ENCODE measurements at places on chromosomes 2 and 18. TPM values are rescaled to one million over a fixed set of nuclear protein-coding genes. Genes with fewer than 3 reads are reported as not detected.

- no peak for DNase-seq
Measured at GRCh38 chr2:15760232-15760910, 168.7 kb downstream of the DDX1 start.

Gene CYTIP
- 2.3 TPM for polyA plus RNA-seq

DNA sequence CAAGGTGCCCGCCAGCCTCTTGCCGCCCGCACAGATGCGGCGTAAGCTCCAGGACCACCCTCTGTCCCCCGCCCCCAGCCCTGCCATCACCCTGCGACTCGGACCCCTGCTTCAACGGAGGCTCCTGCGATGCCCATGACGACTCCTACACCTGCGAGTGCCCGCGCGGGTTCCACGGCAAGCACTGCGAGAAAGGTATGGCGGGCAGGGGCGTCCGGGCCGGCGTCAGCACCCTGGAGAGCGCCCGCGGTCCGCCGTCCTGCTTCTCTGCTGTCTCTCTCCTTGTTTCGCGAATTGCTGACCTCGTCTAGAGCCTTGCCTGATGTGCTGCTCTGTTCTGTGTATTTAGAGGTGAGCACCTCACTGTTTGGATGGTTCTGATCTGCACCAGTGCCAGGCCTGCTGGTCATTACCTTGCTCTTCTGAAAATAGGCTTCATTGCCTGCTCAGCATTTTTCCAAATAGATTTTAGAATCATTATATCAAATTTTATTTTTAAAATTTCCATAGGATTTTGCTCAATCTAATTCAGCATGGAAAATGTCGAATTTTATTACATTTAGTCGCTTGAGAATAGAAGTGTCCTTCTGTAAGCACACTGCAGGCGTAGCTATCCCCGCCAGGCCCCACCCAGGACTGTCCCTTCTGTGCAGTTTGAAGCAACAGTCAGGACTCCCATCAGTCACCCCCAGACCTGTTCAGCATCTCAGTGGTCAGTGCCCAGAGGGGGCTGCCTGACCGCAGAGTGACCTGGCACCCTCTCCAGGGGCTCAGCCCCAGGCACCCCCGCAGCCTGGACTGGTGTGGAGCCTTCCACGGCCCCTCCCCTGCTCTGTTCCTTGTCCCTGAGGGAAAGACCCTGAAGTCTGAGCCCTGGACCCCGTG is 51.6 kb downstream of the SNED1 start:
- no peak for DNase-seq

DNA sequence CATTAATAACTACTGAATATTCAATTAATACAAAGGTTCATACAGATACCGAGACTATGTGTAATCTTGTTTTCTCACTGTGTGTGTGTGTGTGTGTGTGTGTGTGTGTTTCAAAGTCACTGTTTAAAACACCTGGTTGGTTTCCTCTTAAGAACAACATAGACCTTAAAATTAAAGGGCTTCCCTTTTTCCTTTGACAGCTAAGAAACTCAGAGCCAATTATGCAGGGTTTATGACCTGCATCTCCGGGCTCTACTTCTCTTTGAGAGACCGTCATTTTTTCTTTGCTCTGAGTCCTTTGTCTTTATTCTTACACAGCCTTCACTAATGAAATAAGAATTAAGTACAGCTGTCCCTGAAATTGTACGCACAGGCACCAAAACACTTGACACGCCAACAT is 145.6 kb downstream of the HDAC4 start:
- DNase-seq, result no peak

DNA sequence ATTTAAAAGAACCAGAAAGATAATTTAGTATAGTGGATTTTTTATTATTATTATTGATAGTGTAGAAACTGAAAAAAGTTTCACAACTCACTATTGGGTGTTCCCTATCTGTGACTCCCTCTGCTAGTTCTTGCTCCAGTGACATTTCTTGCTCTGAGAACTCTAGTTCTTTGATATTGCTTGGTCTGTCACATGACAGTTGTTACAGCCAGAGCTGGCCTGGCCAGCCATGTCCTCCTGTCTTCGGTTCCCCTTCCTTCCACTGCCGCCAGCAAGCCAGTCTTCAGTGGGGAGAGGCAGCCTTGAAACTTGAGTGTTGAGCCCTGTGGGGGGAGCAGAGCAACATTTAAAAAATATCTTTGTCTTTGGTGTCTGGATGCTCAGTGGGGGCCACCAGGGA is 7.6 kb upstream of the THOC1 start:
- DNase-seq, result no peak

DNA sequence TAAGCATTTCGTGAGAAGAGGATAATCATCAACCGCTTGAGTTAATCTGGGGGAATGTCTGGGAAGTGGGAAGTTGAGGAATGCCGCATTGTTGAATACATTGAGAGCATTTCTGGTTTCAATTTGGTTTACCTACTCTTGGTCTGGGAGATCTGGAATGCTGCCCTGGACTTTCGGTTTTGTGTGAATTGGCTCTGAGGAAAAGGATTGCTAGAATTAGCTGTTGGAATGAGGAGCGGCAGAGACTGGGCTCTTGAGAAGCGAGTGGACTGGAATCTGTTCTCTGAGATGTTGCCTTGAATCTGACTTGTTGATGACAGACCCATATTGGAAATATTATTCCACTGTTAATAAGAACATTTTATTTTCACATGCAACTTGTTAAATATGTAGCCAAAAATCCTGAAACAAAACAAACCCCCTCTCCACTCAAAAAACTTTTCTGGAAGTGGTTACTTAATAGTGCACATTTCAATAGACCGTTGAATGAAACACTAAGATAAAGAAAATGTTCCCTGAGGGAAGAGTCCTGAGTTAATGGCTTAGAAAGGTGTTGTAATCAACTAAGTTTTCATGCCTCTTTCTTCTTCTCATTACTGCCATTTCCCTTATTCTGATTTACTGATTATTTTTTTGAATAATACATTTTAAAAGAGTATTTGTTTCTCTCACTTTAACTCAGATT is 50.8 kb downstream of the PTPRM start:
- DNase-seq, result no peak

DNA sequence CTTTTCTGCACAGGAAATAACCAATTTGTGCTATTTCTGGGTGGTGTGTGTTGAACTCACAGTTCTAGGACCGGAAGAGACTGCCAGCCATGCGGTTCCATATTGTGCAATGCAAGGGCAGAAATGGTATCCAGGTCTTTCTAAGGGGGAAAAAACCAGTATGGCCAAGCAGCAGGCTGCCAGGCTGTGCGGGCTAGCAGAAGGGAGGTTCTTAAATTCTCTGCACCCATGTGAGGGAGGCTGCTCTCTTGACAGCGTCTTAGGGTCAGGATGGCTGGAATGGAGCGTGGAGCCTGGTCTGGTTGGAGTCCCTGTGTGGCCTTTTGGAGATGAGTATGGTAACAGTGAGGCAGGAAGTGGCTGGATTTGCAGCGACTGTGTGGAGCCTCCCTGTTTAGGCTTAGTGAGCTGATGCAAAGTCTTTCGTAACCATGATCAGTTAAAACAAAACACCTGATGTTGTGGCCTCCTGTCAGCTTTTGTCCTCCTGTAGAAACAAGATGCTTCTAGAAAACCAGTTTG is 52.6 kb downstream of the NCK2 start:
- DNase-seq, result no peak

Gene UGT1A9
- 3.0 TPM for polyA plus RNA-seq

Gene ETAA1
- 24.5 TPM for polyA plus RNA-seq

DNA sequence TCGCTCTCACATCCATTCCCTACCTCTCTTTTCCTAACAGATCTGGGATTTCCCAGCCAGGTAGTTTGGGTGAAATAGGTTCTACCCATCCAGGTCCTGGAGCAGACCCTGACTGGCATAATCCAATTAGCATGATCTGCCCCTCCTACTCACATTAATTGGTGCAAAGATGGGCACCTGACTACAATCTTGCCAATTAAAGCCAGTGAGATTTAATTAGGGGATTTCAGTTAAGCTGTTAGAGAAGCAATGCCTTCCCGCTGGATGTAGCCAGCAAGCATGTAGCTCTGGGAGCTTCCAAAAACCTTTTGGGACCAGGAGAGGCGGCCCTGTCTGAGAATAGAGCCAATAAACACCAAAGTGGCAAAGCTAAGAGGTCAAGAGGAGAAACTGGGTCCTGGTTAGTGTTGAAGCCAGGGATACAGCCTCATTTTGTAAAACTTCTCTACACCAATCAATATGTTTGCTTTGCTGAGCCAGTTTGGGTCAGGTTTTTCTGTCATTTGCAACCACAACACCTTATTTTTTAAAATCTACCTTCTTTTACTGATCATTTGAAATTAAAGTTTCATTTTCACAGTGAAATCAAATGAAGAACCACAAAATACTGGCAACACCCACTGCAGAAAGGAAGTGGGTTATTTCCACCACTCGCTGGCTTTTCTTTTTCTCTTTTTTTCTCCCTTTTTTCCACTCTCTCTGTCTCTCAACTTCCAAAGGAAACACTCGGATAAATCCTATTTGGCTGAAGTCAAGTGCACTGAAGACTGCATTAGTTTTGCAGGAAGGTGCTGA is 3.2 kb upstream of the TTC39C start:
- no peak for DNase-seq

Gene ARPC2
- 268 TPM for polyA plus RNA-seq

DNA sequence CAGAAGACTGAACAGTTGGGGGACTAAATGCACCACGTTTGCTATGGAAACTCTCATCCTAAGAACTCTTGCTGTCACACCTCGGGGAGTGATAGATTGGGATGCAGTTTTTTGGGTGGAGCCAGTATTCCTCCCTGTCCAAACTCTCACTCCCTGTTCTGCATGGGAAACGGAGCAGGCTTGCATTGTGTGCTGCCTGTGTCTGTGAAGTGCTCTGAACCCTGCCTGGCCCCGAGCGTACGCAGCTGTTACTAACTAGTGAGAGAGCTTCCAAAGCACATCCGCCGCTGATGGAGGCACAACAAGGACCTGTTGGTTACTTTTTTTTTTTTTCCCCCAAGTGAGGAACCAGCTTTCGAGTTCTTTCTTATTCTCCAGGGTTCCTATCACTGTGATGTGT is 195.5 kb downstream of the ANAPC1 start:
- no peak for DNase-seq

Gene TIA1
- 561 TPM for polyA plus RNA-seq

DNA sequence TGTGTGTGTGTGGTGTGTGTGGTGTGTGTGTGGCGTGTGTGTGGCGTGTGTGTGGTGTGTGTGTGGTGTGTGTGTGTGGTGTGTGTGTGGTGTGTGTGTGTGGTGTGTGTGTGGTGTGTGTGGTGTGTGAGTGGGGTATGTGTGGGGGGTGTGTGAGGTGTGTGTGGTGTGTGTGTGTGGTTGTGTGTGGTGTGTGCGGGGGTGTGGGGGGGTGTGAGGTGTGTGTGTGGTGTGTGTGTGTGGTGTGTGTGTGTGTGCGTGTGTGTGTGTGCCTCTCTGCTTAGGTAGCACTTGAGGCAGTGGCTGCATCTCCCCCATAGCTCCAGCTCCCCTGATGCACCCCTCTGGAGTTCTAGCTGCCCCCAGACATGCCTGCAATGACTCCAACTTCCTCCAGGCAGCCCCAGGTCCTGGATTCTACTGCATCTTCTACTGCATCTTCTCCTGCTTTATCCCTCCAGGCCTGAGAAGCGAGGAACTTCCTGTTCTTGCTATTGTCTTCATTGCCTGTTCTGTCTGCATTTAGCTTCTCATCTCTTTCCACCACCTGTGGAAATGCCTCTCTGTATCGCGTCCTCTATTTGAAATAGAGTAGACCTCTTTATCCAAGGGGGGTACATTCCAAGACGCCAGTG is 22.2 kb upstream of the MLPH start:
- DNase-seq, result no peak

Gene ZAP70
- polyA plus RNA-seq, result 2.1 TPM

Gene TACR1
- 1.2 TPM for polyA plus RNA-seq

- no peak for DNase-seq
Measured at GRCh38 chr2:28904295-28904694, 9.8 kb downstream of the WDR43 start.

GRCh38 chr18:45157576-45157975 is 457.7 kb upstream of the SLC14A2 start:
- DNase-seq, result no peak

- DNase-seq, result no peak
Measured at GRCh38 chr2:219247678-219248642, 2.7 kb downstream of the STK16 start.

DNA sequence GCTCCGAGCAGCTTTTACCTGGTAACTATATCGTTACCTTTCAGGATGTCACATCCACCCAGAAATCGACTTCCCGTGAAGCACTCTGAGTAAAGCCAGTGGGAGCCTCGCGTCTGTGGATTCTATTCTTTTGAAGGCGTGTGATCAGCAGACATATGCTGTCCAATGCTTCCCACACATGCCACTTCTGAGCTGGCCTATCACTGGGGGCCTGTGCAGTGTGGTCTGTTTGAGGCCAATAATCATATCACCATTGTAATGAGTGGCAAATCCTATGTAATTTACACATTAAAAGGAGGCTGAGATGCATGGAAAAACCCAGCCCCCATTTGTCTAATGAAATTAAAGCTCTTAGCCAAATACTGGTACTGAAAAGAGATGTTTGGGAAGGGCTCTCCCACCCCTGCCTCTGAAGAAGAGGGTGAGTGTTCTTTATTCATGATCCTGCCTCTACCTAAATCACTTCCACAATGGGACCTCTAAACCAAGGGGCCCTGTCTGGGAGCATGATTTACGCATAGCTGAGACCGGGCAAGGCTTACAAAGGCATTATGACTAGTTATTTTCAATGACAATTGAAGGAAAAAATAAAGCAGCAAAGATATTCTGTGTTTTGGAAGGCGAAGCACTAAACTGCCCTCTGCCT is 686.8 kb downstream of the ZEB2 start:
- DNase-seq, result no peak

- DNase-seq, result no peak
Measured at GRCh38 chr18:32337821-32338220, 132.9 kb downstream of the GAREM1 start.

Gene C2orf78
- not detected for polyA plus RNA-seq

- no peak for DNase-seq
Measured at GRCh38 chr18:49398331-49398730, 62.1 kb downstream of the DYM start.

Gene L3MBTL4
- polyA plus RNA-seq, result 5.6 TPM

DNA sequence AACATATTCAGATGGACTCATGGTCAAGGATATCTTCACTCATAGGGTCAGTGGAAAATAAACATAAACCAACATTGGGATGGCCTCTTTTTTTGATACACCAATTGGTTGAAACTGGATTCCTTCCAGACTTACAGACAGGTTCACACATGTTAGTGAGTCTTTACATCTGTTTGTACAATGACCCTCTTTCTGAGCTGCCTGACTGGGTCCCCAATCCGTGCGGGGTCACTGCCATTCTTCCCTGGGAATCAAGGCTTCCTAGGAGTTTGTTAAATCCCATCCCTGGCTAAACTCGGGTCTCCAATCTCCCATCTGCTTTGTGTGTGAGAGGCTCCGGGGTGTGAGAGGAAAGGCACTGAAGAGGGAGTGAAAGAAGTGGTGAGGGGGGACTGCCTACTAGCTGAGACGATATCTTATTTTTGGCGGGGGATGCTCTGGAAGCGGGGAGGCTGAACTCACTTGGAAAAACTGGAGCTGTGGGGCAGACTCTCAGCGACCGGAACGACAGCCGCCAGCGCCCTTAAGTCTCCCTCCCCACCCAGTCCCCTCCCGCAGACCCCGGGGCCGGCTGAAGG is 487 bp downstream of the STARD6 start:
- DNase-seq, result peak; percentile 1

GRCh38 chr2:121351521-121352318 is 66.7 kb upstream of the TFCP2L1 start:
- DNase-seq, result no peak

Gene DUSP11
- polyA plus RNA-seq, result 30.2 TPM

Data from left renal pelvis (tissue), 4 donors.